Renal cortical epithelial cell (primary cell): ENCODE measurements at places on chromosomes 13 and 19. TPM values are rescaled to one million over a fixed set of nuclear protein-coding genes. Genes with fewer than 3 reads are reported as not detected.

GRCh38 chr19:35845215-35846037 lies 6.9 kb downstream of the NPHS1 start:
- DNase-seq = no peak

DNA sequence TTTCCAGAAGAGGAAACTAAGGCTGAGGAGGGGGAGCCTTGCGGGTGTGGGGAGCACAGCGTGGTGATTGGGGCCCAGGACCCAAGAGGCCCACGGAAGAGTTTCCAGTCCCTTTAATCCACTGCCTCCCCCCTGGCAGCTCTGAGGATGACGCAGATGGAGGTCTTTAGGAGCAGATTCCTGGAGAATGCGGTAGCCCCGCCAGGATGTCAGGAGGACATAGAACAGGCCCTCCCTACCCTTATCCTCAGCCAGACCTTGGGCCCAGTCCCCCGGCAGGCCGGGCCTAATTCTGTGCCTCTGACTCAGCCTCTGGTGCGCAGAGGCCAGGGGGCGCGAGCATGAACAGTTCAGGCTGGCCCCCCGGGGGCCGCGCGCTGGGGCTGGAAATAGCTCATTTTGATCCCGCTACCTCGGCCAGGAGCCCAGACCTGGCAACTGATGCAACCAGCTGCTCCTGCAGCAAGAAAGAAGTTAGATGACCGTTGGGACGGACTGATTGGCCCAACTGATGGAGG lies 461 bp upstream of the HSPB6 start:
- no peak for DNase-seq

DNA sequence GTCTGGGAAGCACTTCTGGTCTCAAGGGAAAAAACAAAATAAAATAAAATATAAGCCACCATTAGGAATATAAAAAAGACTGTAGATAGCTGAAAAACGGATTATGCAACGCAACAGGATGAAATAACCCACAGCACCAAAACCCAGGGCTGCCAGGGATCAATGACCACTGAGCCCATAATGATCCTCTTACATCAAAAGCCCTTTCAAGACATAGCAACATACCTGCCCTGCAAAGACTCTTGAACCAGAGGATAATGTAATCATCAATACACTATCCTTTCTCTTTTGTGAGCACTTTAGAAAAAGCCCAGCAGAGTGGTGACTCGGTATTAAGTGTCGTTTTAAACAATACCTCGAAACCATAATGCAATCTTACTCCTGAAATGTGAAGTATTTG lies 235.0 kb upstream of the SOX21 start:
- no peak for DNase-seq

DNA sequence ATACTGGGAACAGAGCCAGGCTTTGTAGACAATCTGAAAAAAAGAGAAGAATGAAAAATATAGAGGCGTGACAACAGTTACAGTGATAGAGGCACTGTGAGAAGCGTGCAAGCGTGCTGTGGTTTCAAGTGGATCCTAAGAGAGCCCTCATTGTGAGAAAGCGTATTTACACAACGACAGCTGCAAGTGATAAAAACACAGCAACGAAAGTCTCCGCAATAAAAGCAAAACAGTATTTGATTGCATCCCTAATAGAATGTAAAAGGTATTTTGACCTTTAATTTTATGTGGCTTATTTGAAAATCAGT lies 642.7 kb upstream of the ARGLU1 start:
- DNase-seq = no peak

GRCh38 chr13:58134012-58134411 lies 502.5 kb downstream of the PCDH17 start:
- DNase-seq = no peak

GRCh38 chr13:45303026-45303425 lies 38.0 kb downstream of the TPT1 start:
- no peak for DNase-seq

DNA sequence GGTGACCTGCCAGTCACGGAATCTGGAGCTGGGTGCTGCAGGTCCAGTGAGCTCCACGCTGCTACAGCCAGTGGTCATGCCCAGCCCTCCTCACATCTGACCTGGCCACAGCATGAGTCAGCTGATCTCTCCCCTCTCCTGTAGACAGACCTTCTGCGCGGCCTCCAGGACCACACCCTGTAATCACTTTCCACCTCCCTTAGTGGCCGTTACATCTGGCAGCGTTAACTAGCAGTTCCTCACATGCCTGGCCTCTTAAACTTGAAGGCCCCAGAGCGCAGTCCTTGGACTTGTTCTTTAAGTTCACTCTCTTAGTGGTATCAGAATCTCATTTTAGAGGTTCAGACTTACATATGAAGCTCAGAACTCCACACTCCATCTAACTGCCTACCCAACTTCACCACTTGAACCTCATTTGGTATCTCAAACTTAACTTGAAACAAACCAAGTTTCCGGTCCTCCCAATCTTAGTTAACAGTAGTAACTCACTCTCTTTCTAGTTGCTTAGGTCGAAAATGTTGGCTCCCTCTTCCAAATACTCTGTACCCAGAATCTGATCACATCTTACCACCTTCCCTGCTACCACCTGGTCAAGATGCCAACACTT lies 22.7 kb downstream of the MIPEP start:
- DNase-seq = no peak

GRCh38 chr19:3151563-3152418 lies 16.0 kb downstream of the GNA15 start:
- no peak for DNase-seq

GRCh38 chr13:39201180-39201579 lies 162.9 kb downstream of the NHLRC3 start:
- no peak for DNase-seq

DNA sequence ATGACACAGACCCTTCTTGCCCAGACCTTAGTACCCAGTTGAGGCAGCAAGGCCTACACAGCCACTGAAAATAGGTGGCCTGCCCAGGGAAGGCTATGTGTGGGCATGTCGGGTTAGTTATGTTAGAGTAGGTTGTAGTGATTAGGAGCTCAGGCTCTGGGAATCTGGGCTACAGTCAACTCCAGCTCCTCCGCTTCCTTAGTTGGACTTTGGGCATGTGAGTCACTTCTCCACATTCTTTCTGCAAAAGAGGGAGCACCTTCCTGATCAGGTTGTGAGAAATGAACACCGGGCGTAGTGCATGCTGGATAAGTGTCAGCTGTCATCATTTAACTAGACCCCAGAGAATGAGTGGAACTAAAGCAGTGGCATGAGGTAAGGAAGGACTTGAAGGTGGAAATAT lies 64.8 kb downstream of the ARHGAP35 start:
- DNase-seq = peak; percentile 84

- DNase-seq = no peak
Observed at GRCh38 chr19:17406887-17407196, 1.4 kb upstream of the BST2 start.

DNA sequence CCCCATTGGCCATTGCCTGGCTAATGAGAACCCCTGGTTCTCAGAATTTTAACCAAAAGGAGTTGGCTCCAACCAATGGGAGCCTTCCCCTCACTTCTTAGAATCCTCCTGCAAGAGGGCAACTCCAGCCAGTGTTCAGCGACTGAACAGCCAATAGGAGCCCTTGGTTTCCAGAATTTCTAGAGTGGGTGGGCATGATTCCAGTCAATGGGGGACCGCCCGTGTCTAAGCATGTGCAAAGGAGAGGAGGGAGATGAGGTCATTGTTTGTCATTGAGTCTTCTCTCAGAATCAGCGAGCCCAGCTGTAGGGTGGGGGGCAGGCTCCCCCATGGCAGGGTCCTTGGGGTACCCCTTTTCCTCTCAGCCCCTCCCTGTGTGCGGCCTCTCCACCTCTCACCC lies 9.5 kb upstream of the SWSAP1 start:
- DNase-seq = no peak

DNA sequence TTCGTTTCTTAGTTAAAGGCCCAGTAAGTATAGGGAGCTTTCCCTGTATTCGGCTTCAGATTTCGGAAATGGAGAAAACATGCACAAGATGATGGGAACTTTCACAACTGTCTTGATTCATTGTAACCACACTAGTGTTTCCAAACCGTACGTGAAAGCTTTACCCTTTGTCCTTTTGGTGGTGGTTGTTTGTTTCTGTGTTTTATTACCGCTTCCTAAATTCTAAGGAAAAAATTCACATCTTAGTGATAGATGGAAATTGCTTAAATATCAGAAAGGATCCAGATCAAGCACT lies 504 bp upstream of the VWA8 start:
- peak; percentile 42 for DNase-seq

GRCh38 chr13:94709001-94709834 lies 3.1 kb downstream of the SOX21 start:
- no peak for DNase-seq

GRCh38 chr13:24505756-24506155 lies 6.8 kb downstream of the PARP4 start:
- no peak for DNase-seq

DNA sequence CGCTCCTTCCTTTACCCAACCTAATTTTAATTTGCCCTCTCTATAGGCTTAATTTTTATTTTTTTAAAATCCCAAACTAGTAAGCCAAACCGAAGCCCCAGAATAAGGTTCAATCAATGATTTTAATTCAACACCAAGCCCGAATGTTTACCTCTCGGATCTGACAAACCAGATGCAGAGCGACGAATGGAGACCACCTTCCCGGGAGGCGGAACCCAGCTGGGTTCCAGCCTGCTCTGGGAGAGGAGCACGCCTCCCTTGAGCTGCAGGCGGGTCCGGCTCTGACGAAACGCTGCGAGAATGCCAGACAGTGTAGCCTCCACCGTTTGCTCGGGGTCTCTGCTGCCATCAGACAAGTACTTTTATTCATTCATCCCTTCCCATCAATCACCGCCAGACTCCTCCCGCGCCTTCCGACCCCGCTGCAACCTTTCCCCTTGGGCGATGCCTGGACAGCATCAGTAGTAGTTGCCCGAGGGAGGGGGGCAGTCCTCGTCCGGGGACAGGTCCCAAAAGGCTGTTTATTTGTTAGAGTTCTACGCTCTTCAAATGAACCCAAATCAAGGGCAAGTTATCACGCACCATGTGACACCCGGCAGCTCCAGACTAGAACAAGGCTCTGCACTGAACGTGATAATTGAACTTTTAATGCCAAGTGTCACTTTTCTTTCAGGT lies 752 bp upstream of the EDNRB start:
- no peak for DNase-seq

- no peak for DNase-seq
Observed at GRCh38 chr13:23776698-23777574, 112.3 kb downstream of the MIPEP start.

DNA sequence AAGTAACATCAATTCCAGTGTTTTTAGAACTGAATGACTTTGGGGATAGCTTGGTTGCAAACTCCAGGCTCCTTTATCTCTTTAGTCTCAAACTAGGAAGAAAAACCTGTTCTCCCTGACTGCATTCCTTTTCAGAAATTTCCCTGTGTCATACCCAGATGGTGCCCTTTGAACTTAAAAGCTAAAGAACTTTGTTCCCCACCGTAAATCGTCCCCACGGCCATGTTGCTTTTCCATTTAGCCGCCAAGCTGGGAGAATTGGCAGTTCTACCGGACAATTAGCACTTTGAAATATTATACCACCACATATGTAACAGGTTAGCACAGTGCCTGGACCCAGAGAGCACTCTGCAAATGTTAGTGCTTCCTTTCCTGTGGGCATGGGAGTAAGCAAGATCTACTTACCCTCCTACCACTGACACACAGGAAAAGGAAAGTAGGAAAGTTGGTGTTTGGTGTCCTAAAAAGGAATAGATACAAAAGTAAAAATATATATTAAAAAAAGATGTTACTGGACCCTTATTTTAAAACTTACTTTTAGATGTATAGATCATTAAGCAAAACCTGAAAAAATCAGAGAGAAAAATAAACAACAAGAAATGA lies 191.9 kb upstream of the MIR17HG start:
- DNase-seq = peak; percentile 31

GRCh38 chr13:107788464-107789165 lies 426.7 kb downstream of the LIG4 start:
- DNase-seq = no peak

- DNase-seq = no peak
Observed at GRCh38 chr13:36548129-36548528, 115.8 kb downstream of the CCNA1 start.

DNA sequence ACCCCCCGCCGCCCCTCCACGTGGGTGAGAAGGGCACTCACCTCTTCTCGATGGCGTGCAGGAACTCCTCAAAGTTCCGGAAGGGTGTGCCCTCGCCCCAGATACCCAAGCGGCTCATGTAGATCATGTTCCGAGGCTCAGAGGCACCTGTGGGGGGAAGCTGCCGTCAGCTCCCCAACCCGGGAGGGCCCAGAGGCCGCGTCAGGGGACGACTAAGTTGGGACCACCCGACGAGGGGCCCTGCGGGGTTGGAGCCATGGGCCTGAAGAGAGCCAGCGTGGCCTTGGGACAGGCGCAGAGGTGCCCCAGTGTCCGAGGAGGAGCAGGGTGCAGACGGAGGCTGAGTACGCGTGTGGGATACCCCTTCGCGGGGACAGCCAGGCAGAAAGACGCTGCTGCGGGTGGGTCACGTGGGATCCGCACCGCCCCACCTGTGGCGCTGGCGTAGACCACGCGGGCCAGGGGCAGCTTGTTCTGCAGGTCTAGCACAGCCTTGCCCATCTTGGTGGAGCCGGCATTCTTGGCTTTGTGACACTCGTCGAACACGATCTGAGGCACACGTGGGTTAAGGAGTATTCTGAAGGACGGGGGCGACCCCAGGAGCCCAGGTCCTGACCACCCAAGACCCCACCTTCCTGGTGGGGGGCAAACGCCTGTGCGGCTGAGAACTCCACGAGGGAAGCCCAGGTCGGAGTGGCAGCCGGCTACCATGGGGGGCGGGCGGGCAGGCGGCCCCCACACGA lies 15.9 kb downstream of the GPX4 start:
- DNase-seq = no peak

DNA sequence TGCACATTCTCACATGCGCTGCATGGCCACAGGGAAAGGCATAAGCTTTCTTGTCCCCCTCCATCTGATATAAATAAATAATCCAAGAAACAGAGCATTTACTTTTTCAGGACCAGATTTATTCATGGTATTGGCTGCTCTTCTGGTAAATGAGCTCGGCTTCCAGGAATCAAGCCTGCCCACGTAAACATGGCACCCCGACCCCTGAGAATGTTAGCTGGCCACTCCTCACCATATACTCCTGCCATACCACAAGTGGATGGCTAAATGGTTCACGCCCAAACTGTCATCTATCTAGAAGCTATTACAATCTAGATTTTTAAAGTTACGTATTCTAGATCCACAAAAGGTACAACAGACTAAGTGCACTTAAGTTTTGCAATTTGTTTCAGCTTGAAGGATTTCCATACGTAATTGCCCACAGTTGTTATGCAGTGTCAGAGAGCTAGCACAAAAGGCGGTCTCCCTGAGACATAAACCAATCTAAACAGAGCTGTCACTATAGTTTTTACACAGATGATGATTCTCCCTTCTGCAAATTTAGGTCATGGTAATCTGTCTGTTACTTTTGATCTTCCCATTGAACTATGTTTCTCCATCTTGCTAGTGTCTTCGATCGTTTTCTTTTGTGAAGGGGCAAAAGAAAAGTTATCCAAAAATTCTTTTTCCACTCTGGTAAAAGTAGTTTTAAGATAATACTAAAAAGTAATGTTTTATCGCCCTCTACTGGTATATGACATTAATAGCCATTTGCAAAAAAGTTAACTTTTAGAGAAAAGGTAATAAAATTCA lies 16.2 kb upstream of the FOXO1 start:
- DNase-seq = peak; percentile 67

CYP2F1 gene
- not detected in 2 replicates for total RNA-seq

UPF1 gene
- total RNA-seq = 42.2 and 106 TPM in 2 replicates

LILRA2 gene
- total RNA-seq = not detected in 2 replicates

PTPRS gene
- total RNA-seq = 10.1 and 119 TPM in 2 replicates

ERICH6B gene
- total RNA-seq = not detected in 2 replicates

OR7C1 gene
- total RNA-seq = not detected in 2 replicates

TICAM1 gene
- total RNA-seq = 9.0 and 9.6 TPM in 2 replicates
